Islet precursor cell (in vitro differentiated cells): ENCODE measurements at places on chromosomes 4 and X.

GRCh38 chr4:118969359-118969758, 80.7 kb downstream of the SYNPO2 start:
- no peak for DNase-seq

DNA sequence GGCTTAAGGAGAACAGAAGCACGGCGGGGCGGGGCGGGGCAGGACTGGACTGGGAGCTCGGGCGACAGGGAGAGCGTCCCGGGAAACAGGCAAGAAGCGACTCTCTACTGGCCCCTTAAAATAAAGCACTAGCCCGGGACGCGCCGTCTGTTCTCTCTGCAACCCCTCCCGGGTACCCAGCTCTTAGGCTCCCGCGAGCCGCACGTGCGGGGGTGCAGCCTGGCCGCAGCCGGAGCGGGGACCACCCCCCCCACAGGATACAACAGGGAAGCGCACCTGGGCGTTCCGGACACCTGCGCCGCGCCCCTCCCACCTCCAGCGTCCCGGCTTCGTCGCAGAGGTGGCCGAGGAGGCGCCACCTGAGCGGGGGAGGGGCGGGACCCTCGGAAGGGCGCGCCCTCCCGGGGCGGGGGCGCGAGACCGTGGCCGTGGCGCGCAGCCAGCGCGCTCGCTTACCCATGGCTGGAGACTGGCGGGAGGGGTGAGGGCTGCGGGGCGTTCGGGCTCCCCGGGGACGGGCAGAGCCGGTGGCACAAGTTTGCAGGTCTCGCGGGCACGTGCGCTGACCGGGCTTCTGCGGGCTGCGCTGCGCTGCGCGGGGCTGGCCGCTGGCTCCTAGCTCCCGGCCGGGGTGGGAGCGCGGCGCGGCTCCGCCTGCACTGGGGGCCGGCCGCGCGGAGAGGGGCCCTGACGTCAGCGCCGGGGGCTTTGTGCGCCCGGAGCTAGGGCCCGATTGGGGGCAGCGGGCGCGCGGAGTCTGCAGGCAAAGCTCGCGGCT, 91.5 kb downstream of the GEMIN8 start:
- DNase-seq, result peak; percentile 62

DNA sequence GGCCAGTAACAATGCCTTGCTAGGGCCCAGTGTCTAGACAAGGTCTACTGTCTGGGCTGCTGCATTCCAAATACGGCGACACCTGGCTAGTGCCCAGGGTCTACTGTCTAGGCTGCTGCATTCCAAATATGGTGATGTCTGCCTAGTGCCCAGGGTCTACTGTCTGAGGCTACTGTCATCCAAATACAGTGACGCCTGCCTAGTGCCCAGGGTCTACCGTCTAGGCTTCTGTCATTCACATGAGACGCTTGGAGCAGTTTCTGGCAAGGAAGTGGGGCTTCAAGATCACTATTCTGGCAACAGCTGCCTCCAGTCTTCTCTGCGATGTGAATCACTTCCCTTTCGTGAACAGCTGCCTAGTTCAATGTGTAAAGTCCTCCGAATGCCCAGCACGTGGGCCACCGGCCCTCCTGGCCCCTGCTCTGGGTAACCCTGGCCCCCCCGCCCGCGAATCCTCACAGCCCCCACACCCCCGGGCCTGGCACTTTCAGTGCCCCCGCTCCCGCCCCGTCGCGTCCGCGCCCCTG, 12.7 kb downstream of the ACOX3 start:
- DNase-seq, result peak; percentile 79

- DNase-seq, result no peak
Measured at GRCh38 chr4:108588878-108589277, 31.5 kb upstream of the RPL34 start.

GRCh38 chr4:16205298-16206164, 20.7 kb downstream of the TAPT1 start:
- no peak for DNase-seq

GRCh38 chrX:54116391-54116790, 66.7 kb downstream of the FAM120C start:
- DNase-seq, result no peak

GRCh38 chrX:113954297-113954696, 629.6 kb upstream of the HTR2C start:
- no peak for DNase-seq

DNA sequence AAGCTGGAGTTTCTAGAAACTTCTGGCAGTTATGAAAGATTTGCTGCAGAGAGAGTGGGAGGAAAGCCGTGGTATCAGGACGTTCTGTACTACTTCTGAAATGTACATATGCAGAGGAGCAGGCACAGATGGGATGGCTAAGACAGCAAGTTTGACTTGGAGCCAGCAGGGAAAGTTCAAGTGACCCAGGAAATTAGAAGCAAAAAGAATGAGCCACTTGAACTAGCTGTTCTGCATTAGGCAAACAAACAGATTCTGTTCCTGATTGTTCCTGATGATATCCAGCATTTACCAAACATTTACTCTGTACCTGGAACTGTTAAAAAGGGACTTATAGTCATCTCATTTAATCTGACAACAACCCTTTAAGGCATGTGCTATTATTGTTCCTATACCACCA, 41.4 kb upstream of the CXCL13 start:
- no peak for DNase-seq

DNA sequence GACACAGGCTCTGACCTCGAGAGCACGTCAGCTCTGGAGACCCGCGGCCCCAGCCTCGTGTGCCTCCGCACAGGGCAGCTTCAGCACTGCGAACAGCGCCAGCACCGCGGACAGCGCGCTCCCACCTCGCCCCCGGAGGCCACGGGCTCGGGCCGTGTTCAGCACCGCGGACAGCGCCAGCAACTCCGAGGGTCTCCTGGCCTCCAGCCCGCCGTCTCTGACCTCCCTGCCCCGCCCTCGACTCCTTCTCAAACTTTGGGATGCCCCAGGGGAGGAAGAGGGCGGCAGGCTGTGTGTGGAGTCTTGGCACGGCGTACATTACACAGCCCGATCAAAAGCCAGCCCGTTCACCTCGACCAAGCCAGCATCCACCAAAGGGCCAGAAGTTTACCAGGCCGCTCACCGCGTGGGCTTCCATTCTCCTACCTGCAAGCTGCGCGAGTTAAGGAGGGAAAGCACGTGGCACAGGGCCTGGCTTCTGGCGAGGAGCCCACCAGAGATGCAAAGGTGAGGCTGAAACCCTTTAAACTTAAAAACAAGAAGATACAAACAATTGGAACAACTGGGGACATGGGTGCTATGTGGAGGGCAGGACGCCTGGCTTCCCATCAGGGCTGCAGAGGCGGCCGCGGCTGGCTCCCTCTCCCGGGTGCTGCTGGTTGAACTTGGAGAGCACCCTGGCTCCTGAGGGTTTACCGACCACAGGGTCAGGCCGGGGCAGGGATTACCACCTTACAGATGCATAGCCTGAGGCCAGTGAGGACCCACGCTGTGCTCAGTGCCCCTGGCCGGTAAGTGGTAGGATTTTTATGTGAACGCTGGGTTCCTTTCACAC, 4.5 kb upstream of the NKX1-1 start:
- peak; percentile 90 for DNase-seq

DNA sequence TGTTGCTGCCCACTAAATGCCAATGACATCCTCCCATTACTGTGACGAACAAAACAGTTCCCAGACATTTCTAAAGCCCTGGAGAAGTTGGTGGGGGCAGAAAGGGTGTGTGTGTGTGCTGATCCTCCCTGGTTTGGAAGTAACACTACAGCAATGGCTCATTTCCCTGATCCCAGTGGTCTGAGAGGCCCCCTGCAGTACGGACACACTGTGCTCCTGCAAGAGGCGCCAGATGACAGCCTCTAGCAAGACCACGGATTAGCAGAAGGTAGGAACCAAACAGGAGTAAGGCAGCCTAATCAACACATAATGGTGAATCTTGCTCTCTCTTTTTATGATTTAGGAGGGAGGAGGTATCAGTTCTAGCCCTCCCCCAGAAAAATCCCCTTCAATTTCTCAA, 49.6 kb downstream of the CHRDL1 start:
- DNase-seq, result no peak

- no peak for DNase-seq
Measured at GRCh38 chr4:33975995-33976394, 2268.3 kb downstream of the ARAP2 start.

- no peak for DNase-seq
Measured at GRCh38 chrX:119997570-119997969, 54.0 kb upstream of the NKAP start.

- DNase-seq, result no peak
Measured at GRCh38 chrX:39527025-39527424, 570.7 kb downstream of the BCOR start.

- DNase-seq, result no peak
Measured at GRCh38 chr4:81714291-81714690, 242.6 kb upstream of the RASGEF1B start.

GRCh38 chrX:1076871-1077651, 135.4 kb downstream of the CRLF2 start:
- no peak for DNase-seq

GRCh38 chr4:27861802-27862201, 1001.2 kb downstream of the STIM2 start:
- DNase-seq, result no peak

GRCh38 chr4:185469580-185470154, 1.9 kb downstream of the CCDC110 start:
- DNase-seq, result no peak

GRCh38 chr4:75940692-75941253, at the start of gene NAAA:
NAAA (minus strand) TSS chr4:75941013; CDS start chr4:75940949, 64 bp downstream.
- peak; percentile 87 for DNase-seq

- no peak for DNase-seq
Measured at GRCh38 chr4:91497892-91498291, 805.9 kb upstream of the GRID2 start.

- peak; percentile 76 for DNase-seq
Measured at GRCh38 chr4:38230121-38230801, 270.1 kb downstream of the PTTG2 start.

- DNase-seq, result no peak
Measured at GRCh38 chr4:100632163-100632562, 114.3 kb upstream of the EMCN start.

- no peak for DNase-seq
Measured at GRCh38 chrX:38192007-38192810, 28.5 kb downstream of the SRPX start.

- no peak for DNase-seq
Measured at GRCh38 chrX:42797651-42798269, 19.8 kb upstream of the PPP1R2C start.

DNA sequence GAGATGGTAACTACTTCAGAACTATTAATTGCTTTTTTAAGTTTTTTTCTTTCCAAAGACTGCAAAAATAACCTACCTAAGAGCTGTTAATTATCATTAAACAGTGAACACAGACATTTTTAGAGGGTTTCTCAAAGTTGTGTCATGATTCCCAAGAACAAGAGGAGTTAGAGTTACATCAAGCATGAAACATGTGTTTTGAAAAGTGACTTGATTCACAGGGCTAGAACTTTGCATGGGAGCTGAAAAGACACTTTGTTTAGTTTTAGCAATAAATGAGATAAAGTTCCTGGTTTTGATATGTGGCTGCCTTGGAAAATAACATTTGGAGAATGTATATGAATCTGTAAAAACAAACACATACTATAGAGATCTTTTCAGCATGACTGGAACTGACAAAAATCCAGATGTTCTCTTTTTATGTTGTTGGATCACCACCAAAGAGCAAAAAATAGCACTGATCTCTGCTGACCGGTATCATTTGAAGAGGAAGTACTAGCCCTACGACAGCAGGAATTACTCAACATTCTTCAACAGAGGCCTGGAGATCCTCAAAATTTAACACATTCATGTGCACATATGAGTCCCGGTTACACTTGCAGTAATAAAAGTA, 173.0 kb upstream of the PCDH18 start:
- DNase-seq, result no peak

- no peak for DNase-seq
Measured at GRCh38 chr4:173525118-173526011, 4.7 kb downstream of the HAND2 start.

- DNase-seq, result no peak
Measured at GRCh38 chr4:125679989-125680388, 365.2 kb downstream of the FAT4 start.

GRCh38 chrX:131762802-131763234, 218.9 kb downstream of the OR13H1 start:
- no peak for DNase-seq

GRCh38 chrX:69152417-69152841, 12.8 kb downstream of the PJA1 start:
- peak; percentile 65 for DNase-seq

DNA sequence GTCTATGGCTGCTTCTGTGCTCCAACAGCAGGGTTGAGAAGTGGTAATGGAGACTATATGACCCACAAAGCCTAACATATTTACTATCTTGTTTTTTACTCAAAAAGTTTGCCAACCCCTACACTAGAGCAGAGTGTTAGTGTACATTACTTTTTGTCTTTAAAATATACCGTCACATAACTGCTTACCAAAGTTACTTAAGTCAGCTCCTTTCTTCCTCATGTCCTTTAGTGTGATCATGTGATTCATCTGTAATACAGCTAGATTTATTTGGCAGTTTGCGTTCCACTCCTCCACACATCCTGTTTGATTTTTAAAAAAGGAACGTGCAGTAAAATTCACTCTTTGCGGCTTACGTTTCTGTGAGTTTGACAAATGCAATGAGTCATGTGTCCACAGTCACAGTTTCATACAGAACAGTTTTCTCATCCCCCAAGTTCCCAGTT, 162.4 kb upstream of the GPRIN3 start:
- DNase-seq, result no peak

DNA sequence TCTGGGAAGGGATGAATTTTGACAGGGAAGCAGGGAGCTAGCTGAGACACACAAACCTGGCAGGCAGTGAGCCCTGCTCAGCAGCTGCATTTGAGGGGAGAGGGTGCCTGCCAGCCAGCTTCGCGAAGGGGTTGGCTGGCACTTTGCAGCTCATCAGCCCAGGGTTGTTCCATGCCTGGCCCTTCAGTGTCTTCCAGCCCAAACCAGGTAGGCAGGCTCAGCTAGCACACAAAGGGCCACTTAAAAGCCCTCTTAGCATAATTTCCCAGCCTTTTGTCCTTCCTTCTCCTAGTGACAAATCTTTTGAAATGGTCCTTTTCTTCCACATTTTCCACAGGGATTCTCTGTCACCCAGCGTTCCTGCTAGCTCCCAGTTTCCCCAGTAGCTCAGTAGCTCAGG, 4.3 kb upstream of the FRMPD3 start:
- DNase-seq, result no peak

DNA sequence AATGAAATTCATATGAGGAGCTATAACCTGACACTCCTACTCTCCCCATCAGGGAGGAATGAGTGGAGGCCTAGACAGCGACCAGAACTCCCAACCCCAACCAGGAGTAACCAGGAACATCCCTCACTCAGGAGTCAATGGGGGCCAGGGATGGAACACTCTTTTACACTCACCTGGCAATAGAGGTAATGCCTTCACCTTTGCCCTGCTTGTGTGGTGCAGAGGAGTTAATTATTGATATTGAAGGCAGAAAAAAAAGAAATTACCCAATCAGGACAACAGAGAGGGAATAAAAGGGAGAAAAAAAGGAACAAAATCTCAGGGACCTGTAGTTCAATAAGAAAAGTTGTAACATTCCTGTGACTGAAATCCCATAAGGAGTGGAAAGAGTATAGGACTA, 141.5 kb downstream of the PPP4R3C start:
- DNase-seq, result no peak

GRCh38 chr4:185332575-185333464, 62.9 kb downstream of the LRP2BP start:
- DNase-seq, result no peak

GRCh38 chrX:22534643-22535042, 261.9 kb downstream of the CBLL2 start:
- no peak for DNase-seq
